ENCODE measurements at places on chromosomes 5 and 9. TPM values are rescaled to one million over a fixed set of nuclear protein-coding genes. Genes with fewer than 3 reads are reported as not detected.

DNA sequence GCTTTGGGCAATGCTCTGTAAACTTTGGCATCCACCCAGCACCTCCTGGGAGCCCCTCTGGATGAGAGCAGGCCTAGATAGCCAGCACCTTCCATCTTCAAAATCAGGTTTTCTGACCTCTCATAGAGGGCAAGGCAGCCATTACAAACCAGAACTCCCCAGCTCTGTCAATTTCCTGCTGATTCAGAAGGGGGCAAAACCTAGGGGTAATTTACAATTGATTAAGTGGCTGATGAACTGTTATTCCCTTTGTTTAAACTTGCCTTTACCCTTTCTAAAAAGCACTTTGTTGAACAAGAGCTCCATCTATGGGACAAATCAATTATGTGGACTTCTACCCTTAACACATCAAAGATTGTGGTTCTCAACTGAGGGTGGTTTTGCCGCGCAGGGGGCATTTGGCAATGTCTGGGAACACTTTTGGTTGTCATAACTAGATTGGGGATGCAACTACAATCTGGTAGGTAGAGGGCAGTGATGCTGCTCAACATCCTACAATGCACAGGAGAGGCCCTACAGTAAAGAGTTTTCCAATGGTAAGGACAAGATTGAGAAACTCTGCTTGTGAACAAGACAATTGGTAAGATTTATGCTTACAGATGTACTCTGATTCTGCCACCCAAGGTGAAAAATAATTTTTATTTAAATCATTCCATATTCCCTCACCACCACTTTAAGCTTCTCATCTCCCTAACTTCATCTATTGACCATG, 184.1 kb downstream of the MARCHF11 start:
- H3K36me3 ChIP-seq: no peaks in the 10 kb centered on the region
- no peaks in the 10 kb centered on the region for H3K4me1 ChIP-seq
- H3K27me3 ChIP-seq: no peaks in the 10 kb centered on the region
- no peak overlapping the region for H3K27ac ChIP-seq
- DNase-seq: no peak
- H3K4me3 ChIP-seq: no peak overlapping the region

DNA sequence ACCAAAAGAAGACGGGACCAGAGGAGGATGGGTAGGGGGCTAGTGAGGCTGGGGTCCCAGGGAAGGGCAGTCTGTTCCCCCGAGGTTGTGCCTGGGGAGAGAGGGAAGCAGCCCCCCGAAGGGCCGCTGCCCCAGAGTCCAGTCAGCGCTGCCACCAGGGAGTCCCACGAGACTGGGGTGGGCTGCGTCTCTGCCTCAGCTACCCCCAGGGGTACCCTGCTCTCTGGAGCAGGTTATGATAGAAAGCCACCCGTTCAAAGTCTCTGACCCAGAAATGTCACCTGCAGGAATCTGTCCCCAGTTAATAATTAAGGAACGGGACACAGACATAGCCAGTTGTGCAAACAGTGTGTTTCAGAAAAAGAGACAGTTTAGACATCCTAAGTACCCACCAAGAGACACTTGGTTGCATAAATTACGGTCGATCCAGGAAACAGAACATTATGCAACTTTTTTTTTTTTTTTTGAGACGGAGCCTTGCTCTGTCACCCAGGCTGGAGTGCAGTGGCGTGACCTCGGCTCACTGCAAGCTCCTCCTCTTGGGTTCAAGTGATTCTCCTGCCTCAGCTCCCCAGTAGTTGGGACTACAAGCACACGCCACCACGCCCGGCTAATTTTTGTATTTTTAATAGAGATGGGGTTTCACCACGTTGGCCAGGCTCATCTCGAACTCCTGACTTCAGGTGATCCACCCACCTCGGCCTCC, 10.7 kb upstream of the AGPAT2 start:
- H3K36me3 ChIP-seq: no peaks in the 10 kb centered on the region
- H3K27me3 ChIP-seq: no peaks in the 10 kb centered on the region
- no peak overlapping the region for H3K4me3 ChIP-seq
- H3K27ac ChIP-seq: no peak overlapping the region
- no peak for DNase-seq

Gene DOLK
- 10.6 TPM for total RNA-seq

Gene MAPKAP1
- total RNA-seq: 73.4 TPM

- no peak for DNase-seq
- no peak overlapping the region for H3K27ac ChIP-seq
- no peaks in the 10 kb centered on the region for H3K36me3 ChIP-seq
- H3K4me1 ChIP-seq: no peaks in the 10 kb centered on the region
Observed at GRCh38 chr5:9454012-9454481, 91.8 kb downstream of the SEMA5A start.

GRCh38 chr5:10192309-10192708, 57.4 kb downstream of the ATPSCKMT start:
- no peak overlapping the region for H3K4me3 ChIP-seq
- no peaks in the 10 kb centered on the region for H3K4me1 ChIP-seq
- DNase-seq: no peak
- H3K36me3 ChIP-seq: no peaks in the 10 kb centered on the region
- H3K27me3 ChIP-seq: no peaks in the 10 kb centered on the region

All from thoracic aorta (tissue), 2 donors.